ENCODE measurements at places on chromosomes 3 and 15.

DNA sequence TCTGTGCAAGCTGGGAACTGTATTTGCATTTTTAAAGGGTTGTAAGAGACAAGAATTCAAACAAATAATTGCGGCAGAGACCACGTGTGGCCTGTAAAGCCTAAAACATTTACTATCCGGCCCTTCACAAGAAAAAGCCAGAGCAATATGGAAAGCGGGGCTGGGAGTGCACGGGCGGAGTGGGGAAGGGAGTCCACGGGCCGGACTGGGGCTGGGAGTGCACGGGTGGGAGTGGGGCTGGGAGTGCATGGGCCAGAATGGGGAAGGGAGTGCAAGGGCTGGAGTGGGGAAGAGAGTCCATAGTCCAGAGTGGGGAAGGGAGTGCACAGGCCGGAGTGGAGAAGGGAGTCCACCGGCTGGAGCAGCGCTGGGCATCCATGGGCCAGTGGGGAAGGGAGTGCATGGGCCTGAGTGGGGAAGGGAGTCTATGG lies 41.2 kb downstream of the KLF15 start:
- DNase-seq = no peak

DNA sequence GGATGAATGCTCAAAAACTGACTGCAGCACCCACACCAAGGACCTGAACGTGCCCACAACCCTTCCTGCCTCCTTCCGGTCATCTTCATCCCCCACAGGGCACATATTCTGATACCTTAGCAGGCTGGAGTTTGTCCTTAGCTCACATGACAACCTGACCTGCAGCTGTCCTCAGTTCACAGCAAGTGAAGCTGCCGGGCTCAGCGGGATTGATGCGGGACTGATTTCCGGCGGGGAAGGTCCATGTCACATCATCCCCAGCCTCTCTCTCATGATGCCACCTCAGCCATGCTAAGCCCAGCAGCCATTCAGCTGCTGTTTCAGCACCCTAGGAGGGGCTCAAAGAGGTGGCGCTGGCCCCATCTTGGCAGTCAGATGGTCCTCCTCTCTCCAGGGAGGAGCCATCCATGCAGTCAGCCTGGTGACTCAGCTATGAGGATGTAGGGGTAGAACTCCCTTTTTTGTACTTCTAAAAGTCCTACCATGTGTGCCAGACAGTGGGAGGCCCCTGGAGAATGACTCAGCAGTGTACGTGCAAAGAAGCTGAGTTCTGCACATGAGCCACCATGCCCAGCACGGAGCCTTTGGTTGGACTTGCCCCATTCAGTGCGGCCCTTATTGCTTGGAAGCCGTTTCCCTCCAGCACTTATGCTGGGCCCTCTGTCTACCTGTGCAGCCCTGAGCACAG lies 9.5 kb downstream of the CA12 start:
- peak; percentile 42 for DNase-seq

DNA sequence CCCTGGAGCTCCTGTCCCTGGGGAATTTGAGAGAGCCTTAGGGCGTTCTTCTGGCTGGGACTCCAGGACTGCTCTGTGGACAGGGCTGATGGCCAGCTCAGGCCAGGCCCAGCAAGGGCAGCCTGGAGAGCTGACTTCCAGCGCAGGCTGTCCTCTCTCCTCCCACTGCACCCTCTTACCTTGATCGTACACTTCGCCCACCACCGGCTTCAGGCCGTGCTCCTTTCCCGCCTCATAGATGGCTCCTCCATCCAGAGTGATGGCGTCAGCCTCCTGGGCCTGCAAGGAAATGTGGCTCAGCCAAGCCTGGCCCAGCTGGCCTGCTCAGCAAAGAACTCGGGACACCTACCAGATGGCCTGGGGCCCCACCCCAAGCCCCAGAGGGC lies 3.1 kb downstream of the MELTF start:
- no peak for DNase-seq

GRCh38 chr15:94231723-94232468 lies 535 bp downstream of the MCTP2 start:
- no peak for DNase-seq

DNA sequence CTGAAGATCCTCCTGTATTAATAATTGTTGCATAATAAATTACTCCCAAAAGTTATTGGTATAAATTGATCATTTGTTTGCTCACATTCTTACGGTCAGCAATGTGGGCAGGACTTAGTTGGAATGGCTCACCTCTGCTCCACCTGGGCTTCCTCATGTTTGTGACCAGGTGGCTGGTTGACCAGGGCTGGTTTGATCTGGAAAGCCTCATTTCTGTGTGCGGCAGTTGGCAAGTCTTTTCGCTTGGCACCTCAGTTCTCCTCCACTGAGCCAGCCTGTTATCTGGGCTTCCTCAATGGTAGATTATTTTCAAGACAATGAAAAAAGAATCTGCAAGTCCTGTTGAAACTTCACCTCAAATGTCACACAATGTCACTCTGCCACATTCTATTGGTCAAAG lies 301.1 kb downstream of the TBL1XR1 start:
- no peak for DNase-seq

- DNase-seq = no peak
Observed at GRCh38 chr3:33067484-33067883, 29.5 kb downstream of the GLB1 start.

DNA sequence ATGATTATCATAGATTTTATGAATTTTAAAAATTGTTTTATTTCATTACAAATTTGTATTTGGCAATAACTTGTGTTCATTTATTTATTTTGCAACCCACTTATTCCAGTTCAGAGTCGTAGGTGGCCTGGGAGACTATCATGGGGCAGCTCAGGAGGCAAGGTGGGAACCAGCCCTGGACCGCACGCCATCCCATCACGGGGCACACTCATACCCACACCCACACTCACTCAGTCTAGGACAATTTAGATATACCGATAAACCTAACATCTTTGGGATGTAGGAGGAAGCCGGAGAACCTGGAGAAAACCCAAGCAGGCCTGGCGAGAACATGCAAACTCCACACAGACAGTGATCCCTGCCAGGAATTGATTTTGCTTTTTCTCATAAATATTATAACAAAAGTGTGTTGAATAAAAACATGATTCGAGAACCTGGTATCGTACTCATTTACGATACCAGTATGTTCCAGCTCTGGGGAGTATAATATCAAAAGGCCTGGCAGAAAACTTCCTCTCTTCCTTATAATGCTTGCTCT lies 205.3 kb downstream of the NFKBIZ start:
- no peak for DNase-seq

DNA sequence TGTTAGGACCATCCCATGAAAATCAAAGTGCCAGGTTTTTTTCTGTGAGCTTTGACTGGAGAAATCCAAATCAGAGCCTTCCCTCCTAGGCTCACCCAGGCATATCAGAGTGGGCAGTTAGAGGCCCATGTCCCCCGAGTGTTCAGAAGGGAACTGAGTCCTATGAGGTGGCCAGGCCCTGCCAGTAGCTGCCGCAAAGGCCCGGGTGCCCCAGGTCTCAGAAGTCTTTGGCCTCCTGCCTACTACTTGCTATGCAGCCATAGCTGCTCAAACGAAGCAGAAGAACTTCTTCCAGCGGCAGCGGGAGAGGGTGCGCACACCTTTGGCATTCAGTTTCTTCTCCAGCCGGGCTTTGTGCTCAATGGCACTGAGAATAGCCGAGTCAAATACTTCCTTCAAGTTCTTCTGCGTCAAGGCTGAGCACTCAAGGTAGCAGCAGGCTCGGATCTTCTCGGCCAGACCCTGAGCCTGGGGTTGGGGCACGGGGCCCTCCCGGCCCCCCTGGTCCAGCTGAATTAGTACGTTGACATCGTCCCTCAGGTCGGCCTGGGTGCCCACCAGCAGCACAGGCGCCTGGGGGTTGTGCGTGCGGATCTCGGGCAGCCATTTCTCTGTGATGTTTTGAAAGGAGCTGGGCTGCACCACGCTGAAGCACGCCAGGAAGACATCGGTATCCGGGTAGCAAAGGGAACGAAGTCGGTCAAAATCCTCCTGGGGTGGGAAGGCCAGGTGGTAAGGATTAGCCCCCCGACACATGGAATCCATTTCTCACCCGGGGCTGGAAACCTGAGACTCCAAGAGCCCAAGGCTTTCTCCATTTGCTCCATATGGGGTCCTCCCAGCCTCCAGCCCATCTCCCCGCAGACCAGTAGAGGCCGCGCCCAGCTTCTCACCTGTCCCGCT lies 992 bp downstream of the RHOV start:
- no peak for DNase-seq
